ENCODE measurements at places on chromosomes 5 and 9.

DNA sequence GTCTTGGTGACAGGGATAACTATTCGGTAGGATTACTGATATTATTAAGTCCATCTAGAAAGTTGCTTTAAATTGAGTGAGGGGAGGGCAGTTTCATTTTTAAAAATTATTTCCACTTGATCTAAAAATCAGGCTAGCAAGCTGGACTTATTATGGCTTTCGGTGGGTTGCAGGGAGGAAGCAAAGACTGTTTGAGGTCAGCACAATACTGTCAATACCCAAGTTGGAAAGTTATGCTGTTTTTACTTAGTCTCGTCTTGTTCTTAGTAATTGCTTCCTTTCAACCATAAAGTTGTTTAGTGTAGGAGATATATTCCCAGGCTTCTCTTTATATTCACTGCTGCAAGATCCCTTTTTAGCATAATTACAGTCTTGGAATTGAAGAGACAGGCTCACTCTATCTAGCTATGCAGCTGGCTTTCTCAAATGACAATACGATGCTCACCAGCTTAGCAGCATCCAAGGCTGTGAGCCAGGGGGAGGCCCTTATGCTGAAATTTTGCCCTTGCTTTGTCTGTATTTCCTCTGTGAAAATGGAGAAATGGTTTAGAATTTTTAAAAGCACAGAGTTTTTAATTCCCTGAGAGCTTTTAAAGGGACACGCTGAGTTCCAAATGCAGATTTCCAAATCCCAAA lies 68.2 kb upstream of the APC start:
- no peak for DNase-seq

- DNase-seq, result peak; percentile 58
Observed at GRCh38 chr9:33158843-33159776, 8.0 kb downstream of the B4GALT1 start.

- no peak for DNase-seq
Observed at GRCh38 chr5:26761045-26761444, 277.3 kb downstream of the CDH9 start.

- no peak for DNase-seq
Observed at GRCh38 chr9:136757328-136757727, 715 bp downstream of the LCN8 start.

GRCh38 chr9:13360188-13360587 lies 80.7 kb upstream of the MPDZ start:
- no peak for DNase-seq

- DNase-seq, result peak; percentile 99
Observed at GRCh38 chr9:127561491-127562278, 50.4 kb upstream of the STXBP1 start.

GRCh38 chr9:72917892-72918509 lies 34.9 kb downstream of the ALDH1A1 start:
- DNase-seq, result no peak

GRCh38 chr5:89297066-89297465 lies 414.1 kb upstream of the MEF2C start:
- no peak for DNase-seq

GRCh38 chr5:30600892-30601291 lies 592.6 kb upstream of the CDH6 start:
- no peak for DNase-seq

GRCh38 chr5:72587661-72588308 lies 80.6 kb upstream of the ZNF366 start:
- peak; percentile 2 for DNase-seq

DNA sequence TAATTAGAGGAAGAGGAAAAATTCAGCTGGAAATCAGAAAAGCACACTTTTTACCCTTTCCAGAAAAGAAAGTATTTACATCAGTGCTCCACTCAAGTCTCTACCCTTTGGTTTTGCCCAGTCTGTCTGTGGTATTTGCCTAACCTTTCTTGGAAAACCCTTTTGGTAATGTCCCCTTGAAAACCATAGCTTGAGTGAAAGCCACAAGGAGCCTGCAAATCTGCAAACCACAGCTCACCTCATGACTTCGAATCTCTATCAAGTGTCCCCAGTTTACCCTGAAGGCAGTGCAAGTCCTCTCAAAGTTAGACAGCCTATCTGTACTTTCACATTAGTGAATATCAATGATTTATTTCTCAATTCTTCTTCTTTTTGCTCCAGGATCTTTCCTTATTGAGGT lies 162.1 kb upstream of the TSLP start:
- no peak for DNase-seq

DNA sequence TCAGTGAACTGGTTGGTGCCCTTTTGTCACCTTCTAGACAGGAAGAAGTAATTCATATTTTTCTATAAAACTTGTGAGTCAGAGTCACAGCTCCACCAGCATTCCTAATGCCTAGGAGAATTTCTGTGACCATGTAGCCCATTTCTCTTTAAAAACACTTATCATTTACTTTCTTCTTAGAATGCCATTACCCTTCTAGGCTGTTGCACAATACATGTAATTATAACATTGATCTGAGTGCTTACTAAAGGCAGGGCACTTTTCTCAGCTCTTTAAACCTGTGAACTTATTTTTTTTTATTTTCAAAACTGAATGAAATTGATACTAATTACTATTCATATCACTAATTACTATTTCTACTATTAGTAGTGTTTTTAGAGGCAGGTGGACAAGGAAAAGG lies 373.7 kb downstream of the TLE4 start:
- DNase-seq, result no peak

- no peak for DNase-seq
Observed at GRCh38 chr5:45334939-45335338, 361.2 kb downstream of the HCN1 start.

DNA sequence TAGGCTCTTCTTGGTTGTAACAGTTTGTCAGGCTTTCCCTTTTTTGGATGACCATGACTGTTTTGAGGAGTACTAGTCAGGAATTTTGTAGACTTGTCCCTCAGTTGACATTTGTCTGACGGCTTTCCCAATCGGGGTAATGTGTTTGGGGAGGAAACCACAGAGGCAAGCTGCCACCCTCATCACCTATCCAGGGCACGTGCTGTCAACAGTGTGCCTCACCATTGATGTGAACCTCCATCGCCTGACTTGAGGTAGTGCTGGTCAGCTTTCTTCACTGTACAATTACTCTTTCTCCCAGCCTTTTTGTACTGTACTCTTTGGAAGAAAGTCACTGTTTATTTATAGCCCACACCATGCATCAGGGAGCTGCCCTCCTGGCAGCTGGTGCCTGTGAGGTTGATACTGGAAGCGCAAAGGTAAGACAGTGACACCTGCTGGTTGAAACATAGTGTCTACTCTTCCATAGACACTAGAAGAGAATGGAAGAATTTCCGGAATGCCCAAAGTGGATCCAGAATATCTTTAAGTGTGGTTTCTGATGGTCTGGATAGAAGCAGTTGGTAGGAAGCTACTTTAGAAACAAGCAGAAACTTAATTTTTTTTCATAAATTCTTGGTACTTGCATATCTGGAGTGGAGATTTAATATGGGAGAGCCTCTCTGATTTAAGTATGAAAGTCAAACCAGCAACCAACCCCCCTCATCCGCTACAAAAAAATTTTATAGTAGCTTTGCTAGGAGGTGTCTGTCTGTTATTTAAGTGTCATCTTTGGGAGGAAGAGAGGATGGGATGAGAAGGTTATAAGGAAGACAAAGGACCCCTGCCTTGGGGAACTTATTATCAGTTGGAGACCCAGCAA lies 69.3 kb downstream of the SNX30 start:
- DNase-seq, result peak; percentile 81

GRCh38 chr5:148687427-148687826 lies 33.1 kb upstream of the HTR4 start:
- peak; percentile 53 for DNase-seq

DNA sequence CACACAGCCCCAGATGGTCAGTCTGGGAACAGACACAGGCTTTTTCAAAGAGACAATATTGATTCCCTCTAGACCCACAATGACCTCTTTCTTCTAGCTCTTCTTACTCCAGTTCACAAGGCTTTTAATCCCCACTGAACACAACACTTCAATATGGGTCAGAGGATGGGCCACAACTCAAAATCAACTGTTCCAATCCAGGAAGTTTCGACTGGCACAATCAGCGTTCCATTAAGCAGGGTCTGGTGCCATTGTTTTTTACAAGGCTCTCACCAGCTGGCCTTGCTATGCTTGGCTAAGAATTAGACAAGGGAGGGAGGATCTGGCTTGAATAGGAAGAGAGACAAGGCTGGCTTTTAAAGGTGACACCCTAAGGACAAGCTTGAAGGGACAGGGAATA lies 199.4 kb upstream of the SLC24A2 start:
- no peak for DNase-seq

- no peak for DNase-seq
Observed at GRCh38 chr9:134838651-134839454, 41.8 kb upstream of the FCN2 start.

Data from kidney tubule cell (primary cell).